ENCODE measurements at places on chromosomes 3 and 15.

DNA sequence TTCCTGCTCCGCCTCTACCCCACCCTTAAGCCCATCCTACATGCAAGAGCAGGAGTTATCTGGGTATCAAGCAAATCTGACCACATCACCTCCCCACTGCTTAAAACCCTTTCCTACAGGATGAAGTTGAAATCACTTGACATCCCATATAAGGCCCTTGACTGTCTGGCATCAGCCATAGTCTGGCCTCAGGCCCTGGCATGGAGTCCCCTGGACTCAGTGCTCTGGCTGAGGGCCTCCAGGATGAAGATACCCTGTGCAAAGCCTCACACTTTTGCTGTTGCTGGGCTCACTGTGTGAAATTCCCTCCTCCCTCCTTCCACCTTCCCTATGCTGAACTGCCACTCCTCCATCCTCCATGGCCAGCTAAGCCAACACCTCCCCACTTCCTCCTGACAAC lies 65.2 kb upstream of the GLCE start:
- no peak for DNase-seq

DNA sequence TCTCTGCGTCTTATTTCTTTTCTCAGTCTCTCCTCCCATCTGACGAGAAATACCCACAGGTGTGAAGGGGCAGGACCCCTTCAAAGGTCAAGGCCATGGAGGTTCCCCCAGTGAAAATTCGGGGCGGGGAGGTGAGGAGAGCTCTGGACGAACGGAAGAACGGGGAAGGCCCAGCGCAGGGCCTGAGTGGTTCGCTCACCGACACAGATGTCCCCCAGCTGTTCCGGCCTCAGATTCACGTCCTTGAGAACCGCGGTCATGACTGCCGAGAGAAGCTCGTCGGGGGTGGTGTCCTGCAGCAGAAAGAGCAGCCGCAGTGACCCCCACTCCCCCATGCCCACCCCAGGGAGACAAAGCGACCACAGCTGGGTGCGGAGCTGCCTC lies 542 bp downstream of the ACAA1 start:
- no peak for DNase-seq

GRCh38 chr3:146948186-146948585 lies 343.0 kb upstream of the PLSCR5 start:
- DNase-seq = no peak

DNA sequence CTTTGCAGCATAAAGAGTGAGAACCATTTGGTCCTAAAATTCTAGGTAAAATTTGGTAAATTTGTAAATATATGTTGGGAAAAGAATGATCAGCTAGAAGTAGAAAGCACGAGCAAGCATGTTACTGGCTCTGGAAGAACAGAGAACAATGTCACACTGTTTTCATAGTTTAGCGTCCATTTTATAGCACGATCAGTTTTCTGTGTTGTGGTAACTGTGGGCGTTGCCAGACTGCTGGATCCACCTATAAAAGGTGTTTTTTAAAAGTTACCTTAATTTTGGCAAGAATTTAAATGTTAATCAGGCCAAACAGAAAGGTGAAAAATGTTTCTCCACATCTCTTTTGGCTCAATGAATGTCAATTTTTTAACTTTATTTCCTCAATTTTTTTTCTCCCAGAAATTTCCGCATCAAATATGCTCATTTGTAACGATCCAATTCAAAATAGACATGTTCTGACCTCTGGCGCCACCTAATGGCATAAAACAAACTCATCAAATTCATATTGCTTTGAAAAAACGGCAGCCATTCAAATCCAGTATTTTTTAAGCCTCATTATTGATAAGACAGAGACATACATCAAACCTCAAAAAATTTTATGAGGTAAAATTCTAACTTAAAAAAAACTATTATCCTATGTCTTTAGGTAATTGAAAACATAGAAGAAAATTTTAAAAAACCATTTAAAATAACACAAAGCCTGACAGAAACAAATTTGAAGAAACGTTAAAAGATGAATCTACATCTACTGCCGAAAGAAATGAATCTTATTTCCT lies 5.5 kb upstream of the GP5 start:
- peak; percentile 76 for DNase-seq

DNA sequence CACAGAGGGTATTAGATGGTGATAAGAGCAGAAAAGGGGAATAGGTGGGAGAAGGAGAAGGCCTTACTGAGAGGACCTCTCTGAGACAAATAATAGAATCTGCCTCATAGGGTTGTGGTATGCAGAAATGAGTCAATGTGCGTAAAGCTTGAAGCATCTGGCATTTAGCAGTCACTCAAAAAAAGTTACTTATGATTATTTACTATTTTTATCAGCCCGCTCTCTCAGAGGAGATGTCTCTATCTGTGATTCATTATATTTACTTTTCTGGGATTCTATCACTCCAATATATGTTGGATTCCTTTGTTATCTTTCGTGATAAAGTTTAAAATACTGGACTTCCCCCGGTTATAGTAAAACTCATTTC lies 4.6 kb upstream of the TM4SF1 start:
- no peak for DNase-seq

GRCh38 chr3:171526869-171527268 lies 66.7 kb upstream of the TNIK start:
- no peak for DNase-seq

- DNase-seq = no peak
These were observed 38.1 kb downstream of the HSPBAP1 start for GRCh38 chr3:122755491-122755890.

DNA sequence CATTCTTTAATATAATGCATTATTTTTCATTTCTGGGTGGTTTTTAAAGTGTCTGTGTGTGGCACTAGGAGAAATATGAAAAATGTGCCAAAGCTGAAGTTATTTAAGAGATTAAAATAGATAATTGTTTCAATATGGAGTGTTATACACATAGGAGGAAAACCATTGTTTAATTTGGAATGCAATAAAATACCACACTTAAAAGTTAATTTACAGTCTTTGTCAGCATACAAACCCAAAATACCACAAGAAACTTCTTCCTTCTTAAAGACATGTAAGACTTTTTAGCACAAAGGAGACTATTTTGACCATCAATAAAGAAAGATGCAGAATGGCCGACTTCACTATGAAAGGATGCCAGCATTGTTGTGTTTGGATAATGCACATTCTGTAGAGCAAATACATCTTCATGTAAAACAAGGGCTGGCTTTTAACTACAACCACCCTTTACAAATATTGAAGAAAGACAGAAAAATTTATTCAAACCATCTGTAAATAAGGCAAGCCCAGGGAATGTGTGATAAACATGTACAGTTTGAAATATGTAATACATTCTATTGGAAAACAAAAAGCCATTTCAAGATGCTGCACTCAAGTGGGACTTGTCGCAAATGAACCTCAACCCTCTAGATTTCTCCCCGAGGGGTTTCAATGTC lies 1146.6 kb downstream of the ROBO1 start:
- DNase-seq = no peak

DNA sequence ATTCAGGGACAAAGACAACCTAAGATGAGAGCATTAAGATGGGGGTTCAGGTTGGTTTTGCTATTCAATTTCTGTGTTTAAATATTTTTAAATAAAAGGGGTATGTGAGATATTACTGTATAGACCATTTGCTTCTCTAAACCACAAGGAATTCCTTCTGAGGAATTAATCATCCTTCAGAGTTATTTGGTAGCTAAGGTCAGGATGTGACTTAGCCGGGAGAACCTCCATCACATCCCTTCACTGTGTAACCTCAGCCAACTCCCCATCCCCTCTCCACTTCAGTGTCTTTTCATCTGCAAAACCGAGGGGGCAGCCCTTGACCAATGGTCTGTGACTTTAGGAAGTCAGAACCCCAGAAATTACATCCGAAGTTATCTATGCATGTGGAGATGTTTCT lies 48.7 kb upstream of the SKOR1 start:
- DNase-seq = no peak

DNA sequence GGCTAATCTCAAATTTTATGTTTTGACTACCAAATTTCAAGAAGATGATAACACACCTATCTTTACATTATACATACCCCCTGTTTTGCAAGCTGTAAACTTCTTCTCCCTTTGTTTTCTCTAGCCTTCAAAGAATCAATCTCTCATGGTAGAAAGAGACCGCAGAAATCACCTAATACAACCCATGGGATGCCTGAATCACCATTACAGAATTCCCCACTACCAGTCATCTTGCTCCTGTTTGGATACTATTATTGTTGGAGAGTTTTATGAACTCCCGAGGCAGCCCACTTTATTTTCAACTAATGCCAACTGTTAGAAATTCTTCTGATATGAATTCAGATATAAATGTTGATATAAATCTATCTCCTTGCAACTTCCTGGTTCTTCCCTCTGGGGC lies 110.9 kb downstream of the FRMD5 start:
- DNase-seq = no peak

- DNase-seq = no peak
These were observed 164.5 kb downstream of the RORA start for GRCh38 chr15:61064651-61065050.

DNA sequence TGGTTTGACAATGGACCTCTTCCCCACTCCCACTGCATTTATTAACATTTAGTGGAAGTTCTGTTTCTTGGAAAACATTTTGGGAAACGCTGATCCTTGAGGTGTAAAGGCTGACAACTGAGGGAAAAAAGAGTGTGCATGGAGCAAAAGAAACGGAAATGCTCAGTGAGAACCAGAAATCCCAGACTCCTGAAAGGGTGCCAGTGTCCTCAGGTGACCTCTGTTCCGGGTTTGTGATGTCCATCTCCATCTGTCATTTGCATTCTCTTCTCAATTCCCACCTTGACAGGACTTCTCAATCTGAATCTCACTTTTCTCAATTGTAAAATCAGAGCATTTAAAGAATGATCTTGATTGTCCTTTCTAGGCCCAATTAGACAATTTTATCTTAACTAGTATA lies 71.1 kb upstream of the FAM3D start:
- no peak for DNase-seq

GRCh38 chr3:100173961-100174360 lies 59.7 kb upstream of the FILIP1L start:
- DNase-seq = no peak

DNA sequence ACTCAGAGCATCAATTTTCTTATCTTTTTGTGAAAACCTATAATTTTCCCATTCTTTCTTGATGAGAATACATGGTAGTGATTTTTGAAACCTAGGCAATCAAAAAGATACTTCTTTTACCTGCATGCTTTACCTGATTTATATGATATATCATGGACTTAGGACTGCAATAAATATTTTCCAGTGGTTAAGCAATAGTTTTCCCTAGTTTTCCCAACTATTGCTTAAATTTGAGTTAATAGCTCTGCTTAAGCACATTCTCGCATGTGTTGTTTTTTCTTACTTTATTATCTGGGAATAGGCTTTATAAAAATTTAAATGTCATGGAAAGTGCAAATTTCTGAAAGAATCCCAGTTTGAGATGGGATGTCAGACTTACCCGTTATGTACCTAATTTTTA lies 465.1 kb upstream of the BCHE start:
- no peak for DNase-seq

GRCh38 chr15:56795502-56795901 lies 62.2 kb upstream of the ZNF280D start:
- DNase-seq = no peak

Measured in NCI-H446 (cell line).